ENCODE measurements at places on chromosomes 2 and 18.

- no peak for DNase-seq
Measured at GRCh38 chr2:45857867-45858520, 206.5 kb downstream of the PRKCE start.

GRCh38 chr2:112827009-112827408 lies 9.6 kb downstream of the IL1B start:
- DNase-seq, result no peak

- no peak for DNase-seq
Measured at GRCh38 chr18:48815581-48816324, 135.0 kb downstream of the SMAD7 start.

DNA sequence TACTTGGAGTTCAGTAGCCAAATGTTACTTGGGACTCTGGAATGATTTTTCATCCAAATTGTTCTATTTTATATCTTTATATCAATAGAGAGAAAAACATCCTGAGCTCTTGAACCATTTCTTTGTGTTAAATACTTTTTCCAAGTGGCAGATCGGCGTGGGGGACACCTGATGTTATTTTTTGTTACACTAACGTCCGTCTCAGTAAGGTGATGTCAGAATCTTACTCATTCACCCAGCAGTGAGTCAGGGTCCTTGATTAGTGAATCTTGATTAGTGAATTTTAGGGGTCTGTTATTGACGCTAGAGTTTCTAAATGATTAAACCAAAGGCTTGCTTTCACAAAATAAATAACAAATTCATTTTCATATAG lies 1.7 kb downstream of the MIB1 start:
- DNase-seq, result no peak

- DNase-seq, result peak; percentile 15
Measured at GRCh38 chr2:156436497-156437085, 412 bp downstream of the GPD2 start.

DNA sequence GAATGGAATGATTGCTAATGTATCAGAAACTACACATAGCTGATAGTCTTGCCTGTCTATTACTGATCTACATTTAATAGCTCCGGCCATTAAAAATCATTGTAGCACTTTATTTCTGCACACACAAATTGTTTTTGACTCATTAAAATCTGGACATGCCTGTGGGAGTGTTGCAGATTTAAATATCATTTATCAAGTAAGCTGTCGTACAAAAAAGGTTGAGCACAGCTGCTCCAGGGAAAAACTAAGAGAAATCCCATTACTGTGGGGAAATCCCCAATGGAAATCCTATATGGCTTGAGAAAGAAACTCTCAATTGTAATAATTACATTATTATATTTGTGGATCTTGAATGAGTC lies 99.6 kb upstream of the CERS6 start:
- no peak for DNase-seq

DNA sequence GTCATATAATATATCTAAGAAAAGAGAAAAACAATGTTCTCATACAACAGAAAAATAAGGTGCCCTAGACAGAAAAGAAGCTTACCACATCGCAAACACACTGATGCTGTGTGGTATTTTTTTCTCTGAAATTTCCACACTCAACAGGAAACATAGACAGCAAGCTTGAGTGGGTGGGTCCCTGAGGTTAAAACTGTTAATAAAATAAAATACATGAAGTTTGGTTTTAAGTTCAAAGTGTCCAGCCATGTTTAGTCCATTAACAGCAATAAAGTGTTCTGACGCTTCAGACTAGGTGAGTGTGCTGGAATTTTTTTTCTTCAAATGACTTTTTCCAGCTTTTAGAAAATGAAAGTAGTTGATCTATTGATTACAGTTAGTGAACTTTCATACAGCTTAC lies 83.3 kb upstream of the EPB41L5 start:
- DNase-seq, result peak; percentile 60

DNA sequence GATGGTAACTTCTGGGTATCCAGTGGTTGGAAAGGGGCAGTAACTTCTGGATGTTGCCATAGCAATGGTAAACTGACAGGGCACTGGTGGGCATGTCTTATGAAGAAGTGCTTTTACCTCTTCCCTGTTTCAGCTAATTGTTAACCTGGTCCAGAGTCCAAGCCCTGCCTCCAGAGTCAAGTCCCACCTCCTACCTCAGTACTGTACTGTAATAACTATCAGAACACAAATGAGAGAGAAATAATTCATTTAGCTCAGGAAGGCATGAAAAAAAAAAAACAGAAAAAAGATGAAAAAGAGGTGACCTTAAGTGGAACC lies 237.0 kb downstream of the ZNF804A start:
- DNase-seq, result no peak

DNA sequence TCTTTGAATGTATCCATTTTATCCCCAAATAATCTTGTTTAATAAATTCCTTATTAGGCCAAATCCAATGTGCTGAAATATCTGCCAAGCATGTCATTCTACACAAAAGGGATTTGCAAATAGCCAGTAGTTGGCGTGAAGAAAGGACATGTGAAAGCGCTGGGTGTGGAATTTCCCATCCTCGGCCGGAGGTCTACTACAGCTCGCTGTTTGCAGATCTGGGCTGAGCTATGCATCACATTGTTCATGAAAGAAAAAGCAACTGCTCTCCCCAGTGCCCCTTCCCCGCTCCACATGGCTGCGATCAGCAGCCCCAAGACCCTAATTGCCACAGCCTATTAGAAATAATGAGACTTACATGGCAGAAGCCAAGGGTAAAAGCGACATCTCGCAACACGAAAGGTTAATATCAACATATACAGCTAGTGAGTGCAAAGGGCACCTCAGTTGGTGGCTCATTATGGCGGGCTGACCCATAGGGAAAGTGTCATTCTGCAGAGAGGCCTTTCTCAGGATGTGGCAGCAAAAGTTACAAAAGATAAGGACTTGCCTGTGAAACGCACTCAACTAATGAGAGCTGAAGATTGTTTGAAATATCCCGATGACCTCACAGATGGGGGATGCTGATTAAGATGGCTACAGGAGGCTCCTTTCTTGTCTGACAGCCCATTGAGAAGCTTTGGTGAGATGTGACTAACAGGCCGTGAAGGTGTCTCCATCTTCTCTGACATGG lies 126.9 kb upstream of the CYP1B1 start:
- no peak for DNase-seq

GRCh38 chr2:73203055-73203681 lies 794 bp downstream of the NOTO start:
- DNase-seq, result no peak

GRCh38 chr18:57051021-57051656 lies 95.7 kb upstream of the BOD1L2 start:
- DNase-seq, result no peak

- no peak for DNase-seq
Measured at GRCh38 chr18:3873698-3874097, 423.7 kb downstream of the TGIF1 start.

DNA sequence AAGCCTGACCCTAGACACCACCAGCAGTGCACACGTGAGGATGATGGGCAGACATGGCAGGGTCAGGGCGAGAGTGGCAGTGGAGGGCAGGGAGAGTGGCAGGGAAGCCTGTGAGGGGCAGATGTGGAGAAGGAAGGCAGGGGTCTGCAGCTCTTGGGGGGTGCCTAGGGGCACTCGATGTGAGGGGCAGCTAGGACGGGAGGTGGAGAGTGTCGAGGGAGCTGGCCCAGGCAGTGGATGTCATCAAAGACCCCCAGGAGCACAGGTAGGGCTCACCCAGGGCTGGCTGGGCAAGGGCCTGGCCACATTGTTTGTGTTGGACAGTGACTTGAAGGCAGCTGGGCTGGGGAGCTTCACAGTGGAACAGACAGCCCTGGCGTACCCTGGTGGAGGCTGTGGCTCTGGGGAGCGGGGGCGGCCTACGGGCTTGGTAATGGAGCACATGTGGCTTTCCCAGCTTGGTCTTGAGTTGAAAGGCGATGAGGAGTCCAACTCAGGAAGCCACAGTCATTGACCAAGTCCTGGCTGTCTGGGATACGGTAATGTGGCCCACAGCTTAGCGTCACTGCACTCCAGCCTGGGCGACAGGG lies 87.1 kb downstream of the RTP5 start:
- no peak for DNase-seq

- DNase-seq, result no peak
Measured at GRCh38 chr2:235711527-235711926, 217.7 kb downstream of the AGAP1 start.

DNA sequence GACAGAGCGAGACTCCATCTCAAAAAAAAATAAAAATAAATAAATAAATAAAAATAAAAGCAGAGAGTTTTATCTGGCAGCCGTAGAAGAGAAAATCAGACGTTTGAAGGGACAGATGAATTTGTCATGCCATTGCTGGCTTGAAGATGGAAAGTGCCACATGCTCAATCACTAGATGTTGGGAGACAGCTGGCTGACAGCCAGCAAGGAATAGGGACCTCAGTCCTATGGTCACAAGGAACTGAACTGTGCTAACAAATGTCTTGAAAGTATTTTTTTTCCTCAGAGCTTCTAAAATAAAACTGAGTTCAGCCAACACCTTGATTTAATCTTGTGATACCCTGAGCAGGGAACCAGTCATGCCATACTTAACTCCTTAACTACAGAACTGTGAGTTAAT lies 65.4 kb downstream of the DTNA start:
- DNase-seq, result no peak

DNA sequence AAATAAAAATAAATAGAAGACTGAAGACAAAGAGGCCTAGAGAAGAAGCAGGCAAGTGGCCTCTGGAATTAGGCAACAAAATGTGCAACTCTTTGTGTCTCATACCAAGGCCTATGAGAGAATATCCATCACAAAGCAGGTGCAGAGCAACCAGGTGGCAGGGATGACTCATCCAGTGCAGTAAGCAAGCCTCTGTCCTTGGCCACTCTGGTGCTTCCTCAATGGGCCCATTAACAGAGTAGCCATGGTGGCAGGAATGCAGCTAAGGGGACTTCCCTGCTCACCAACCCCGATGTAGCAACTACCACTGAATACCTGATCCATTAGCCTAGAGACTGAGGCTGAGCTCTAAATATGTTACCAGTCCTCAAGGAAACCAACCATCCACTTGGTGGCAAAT lies 11.0 kb upstream of the EPG5 start:
- no peak for DNase-seq

DNA sequence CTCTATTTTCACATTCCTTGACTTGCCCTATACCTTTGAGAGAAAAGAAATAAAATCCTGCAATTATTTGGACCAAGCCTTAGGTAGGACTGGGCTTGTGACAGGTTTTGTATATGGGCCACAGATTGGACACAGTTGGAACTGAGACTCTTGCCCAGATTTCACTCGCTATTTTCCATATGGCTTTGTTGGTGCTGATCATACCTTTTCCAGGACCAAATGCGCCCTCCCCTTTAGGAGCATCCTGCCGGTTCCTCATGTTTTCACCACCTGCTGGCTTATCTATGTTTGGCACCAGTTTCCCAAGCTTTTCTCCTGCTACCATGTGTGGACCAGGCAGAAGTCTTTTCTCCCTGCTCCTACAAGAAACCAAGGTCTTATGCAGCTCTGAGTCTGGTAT lies 494.9 kb downstream of the EPHA4 start:
- no peak for DNase-seq

- no peak for DNase-seq
Measured at GRCh38 chr2:72759755-72760154, 66.1 kb downstream of the EXOC6B start.

- no peak for DNase-seq
Measured at GRCh38 chr2:159497847-159498246, 118.5 kb downstream of the BAZ2B start.

DNA sequence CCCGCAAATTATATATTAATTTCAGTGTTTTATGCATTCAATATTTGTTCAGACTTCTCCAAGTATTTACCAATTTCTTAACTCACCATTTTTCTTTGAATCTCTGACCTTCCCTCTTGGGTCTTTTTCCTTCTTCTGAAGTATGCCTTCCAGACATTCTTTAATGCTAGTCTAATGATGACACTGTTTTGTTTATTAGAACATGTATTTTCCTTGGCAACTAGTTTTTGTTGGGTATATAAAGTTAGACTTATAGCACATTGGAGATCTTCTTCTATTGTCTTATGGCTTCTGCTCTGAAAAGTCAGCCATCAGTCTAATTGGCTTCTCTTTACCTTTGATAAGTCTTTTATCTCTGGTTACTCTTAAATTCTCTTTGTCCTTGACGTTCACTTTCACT lies 423.2 kb upstream of the NRP2 start:
- DNase-seq, result no peak

DNA sequence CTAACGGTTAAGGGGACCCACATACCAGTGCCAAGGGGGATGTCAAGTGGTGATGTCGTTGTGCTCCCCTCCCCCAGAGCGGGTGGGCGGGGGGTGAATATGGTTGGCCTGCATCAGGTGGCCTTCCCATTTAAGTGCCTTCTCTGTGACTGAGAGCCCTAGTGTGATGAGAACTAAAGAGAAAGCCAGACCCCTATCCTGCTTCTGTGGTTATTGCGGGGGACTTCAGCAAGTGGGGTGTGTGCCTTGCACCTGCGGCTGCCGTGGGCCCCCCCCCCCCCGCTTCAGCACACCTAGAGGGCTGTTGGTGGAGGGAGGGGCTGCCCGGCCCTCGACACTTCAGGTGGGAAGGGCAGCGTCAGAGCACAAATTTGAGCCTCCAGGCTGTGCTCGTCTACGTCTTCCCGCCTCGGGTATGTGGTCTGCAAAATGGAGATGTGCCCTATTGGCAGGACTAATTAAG lies 6.1 kb downstream of the CTDSP1 start:
- no peak for DNase-seq

GRCh38 chr2:95300450-95300849 lies 3.3 kb downstream of the KCNIP3 start:
- no peak for DNase-seq

- DNase-seq, result no peak
Measured at GRCh38 chr2:119691651-119692245, 12.7 kb downstream of the TMEM177 start.

DNA sequence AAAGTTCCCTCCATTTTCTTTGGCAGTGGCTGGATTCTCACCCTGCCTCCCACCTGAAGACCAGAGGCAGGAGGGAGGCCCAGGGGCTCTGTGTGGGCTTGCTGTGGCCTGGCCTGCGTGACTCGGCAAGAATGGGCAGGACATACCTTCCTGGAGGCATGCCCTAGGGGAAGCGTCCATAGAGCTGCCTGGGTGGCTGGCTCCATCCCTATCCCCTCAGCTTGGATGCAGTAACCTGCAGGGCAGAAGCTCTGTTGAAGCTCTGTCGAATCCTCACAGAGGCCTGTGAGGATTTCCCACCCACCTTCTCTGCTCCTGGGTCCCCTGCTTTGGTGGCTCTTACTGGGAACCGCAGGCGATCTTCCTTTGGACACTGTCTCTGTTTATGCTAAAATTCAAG lies 1.3 kb upstream of the PRSS56 start:
- no peak for DNase-seq

- no peak for DNase-seq
Measured at GRCh38 chr18:11392292-11392691, 217.1 kb upstream of the SLC35G4 start.
